ENCODE measurements at places on chromosomes 4 and X.

DNA sequence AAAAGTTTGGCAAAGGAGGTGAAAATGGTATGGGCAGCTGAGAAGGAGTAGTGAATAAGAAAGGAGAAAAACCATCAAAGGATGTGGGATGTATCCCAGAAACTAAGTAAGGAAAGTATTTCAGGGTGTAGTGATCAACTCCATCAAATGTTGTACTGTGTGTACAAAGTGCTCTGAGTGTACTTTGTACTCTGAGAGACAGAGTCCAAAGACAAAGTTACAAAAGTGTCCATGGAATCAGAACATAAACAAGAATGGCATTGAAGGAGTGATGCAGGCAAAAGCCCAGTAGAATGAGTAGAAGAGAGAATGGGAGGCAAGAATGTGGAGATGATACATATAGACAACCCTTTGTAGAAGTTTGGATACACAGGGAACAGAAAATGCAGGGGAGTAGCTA lies 12.3 kb upstream of the PGRMC1 start:
- no peak for DNase-seq

DNA sequence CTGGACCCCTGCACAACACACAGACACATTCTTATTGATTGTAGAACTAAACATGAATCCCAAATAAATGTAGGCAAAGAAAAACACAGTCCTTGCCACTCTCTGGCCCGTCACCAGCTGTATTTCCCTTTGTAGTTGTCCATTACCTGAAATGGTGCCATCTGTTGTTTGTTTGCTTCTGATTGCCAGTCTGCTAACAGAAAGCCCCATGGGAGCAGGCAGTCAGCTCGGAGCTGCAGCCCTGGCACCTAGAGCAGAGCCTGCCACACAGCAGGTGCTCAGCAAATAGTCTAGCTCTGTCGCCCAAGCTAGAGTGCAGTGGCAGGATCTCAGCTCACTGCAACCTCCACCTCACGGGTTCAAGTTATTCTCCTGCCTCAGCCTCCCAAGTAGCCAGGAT lies 28.9 kb downstream of the CPLX1 start:
- no peak for DNase-seq

GRCh38 chr4:45663003-45663402 lies 460.9 kb downstream of the GABRG1 start:
- no peak for DNase-seq

- DNase-seq = no peak
These were observed 618 bp downstream of the RBBP7 start for GRCh38 chrX:16869393-16870094.

- DNase-seq = no peak
These were observed 17.0 kb upstream of the MAPK10 start for GRCh38 chr4:86376850-86377249.

DNA sequence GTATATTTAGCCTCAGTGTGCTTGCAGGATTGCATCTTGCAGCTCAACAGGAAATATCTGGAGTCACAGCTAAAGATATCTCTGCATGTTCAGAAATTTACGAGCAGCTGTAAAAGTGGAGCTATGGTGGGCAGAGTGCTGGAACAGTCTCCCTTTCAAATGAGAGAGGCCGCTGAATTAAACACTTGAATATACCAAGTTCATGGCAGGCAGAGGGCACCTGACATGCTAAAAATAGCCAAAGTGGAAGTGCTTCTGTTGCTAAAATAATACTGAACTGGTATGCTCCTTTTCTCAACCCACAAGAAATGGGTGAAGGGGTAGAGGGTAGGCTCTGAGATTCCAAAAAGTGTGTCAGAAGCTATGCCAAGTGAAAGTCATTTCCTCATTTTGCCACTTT lies 98.1 kb downstream of the MGST2 start:
- no peak for DNase-seq

- no peak for DNase-seq
These were observed 177.1 kb upstream of the LCORL start for GRCh38 chr4:18198653-18199052.

DNA sequence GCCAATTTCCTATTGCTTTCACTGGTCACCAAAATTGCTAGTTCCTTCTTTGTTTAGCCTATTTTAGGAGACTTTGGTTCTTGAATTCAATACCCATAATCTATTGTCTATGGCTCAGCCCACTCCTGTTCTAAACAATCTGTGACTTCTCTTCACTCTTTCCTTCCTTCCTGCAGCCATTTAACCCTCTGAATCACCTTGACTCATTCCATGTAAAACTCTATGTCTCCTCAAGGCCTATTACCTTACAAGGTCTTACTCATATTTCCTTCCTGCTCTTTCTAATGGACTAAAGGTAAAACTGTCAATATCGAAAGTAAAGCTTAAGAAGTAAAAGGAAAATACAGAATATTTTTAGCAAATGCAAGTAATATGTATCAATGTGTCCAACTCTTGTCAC lies 301.6 kb downstream of the ARHGAP24 start:
- DNase-seq = no peak

DNA sequence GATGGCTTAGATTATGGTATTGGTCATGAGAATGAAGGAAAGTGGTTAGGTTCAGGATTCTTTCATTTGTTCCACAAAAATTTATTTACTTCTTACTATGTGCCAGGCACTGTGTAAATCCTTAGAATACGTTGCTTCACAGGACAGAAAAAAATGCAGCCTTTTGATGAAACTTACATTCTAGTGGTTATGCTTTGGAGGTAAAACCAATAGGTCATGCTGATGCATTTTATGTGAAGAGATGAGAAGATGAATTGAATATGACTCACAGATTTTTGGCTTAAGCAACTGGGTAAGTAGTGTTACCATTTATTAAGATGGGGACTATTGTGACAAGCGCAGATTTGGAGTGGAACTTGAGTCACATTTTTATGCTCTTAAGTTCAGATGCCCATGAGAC lies 165.3 kb downstream of the GLRA2 start:
- no peak for DNase-seq

DNA sequence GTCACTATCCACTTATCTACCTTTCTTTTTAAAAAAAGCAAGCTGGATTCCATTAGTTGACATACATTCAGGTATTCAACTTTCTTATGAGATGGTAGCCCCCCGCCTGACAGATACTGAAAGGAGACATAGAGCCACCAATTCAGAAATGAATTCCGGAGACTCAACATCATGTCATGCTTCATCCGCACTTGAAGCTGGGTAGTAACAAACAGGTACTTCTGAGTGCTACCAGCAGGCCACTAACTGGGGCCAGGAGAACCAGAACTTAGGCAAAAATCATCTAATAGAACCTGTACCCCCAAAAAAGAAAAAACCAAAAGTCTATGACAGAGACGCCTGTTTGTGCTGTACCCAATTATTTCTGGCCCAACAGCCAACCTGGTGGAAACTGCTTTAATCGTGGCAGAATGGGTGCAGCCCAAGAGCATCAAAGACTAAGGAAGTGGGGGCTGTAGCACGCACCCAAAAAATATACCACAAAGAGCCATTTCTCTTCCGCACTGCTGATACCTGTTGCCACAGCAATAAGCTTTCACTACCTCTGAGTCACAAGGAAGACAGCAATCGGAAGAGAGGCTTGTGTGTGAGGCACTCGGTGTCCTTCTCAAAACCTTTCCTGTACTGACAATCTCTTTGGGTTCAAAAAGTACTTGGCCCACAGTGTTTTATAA lies 84.8 kb downstream of the AFAP1 start:
- DNase-seq = no peak

DNA sequence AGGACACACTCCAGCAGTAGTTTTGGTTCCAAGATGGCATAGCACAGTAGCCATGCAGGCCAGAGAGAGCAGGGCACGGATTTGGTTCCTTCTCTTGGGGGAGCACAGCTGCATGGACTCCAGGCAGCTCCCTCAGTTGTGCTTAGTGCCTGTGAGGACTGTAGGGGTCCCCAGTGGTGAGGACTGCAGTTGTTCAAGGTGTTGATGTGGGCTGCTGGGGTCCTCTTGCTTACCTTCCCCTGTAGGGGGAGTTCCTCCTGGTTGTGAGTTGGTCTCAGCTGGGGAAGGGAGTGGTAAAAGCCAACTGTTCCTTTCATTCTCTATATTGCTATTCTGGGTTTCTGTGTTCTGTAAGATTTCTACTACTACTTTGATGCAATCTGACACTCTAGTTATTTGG lies 606.5 kb downstream of the MAGEB5 start:
- DNase-seq = no peak

GRCh38 chr4:2650276-2650675 lies 105.9 kb downstream of the TNIP2 start:
- no peak for DNase-seq

DNA sequence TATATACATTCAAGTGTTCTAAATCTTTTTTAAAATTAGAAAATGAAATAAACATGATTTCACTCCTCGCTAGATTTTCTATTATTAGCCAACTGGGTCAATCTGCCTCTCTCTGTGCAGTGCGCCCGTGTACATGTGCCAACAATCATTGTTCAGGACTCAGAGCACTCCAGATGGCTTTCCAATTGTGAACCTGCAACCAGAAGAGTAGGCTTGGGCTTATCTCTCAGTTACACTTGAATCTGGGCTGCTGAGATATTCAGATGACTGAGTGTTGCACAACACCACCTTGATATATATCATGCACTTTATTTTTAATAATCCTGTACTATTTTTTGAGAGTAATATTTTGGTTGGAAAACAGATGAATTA lies 184.0 kb upstream of the FSTL5 start:
- DNase-seq = no peak

GRCh38 chrX:53193093-53193492 lies 31.9 kb downstream of the KDM5C start:
- no peak for DNase-seq

DNA sequence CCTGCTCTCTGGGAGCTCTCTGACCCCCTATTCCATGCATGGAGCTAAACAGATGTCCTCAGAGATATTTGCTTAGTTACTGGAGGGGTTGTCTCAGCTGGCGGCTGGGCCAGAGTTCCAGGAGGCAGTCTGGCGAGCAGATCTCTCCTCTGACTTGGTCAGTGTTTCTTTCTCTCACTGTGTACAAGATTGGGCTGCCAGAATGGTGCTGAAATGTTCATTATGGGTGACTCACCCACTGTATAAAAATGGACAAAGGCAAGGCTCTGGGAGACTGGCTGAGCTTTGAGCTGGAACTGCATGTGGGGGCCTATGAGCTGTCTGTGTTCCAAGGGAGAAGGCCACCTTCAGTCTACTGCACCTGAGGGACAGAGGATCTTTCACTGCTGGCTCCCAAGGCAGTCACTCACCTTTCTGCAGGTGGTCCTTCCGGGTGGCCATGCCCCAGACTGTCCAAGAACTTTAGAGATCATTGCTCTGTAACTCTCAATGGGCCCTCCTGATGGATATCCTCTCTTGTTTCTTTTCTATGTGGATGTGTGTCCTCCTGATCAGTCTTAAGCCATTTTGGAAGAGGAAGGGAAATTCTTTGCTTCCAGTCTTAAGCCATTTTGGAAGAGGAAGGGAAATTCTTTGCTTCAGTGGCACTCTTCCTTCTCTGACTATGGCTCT lies 88.2 kb downstream of the CFAP299 start:
- no peak for DNase-seq

- DNase-seq = no peak
These were observed 1143.9 kb downstream of the PDHA2 start for GRCh38 chr4:96983830-96984229.

GRCh38 chr4:68594678-68595077 lies 18.6 kb upstream of the UGT2B17 start:
- no peak for DNase-seq

Measured in vagina (tissue), 2 donors.